C1 segment of cervical spinal cord (tissue), 14 donors: ENCODE measurements at places on chromosomes 13 and 19.

GRCh38 chr13:74190999-74191398 is 56.8 kb upstream of the KLF12 start:
- no peak for DNase-seq

GRCh38 chr19:49042177-49042576 is 1.5 kb upstream of the CGB5 start:
- DNase-seq = no peak

GRCh38 chr13:46996316-46997030 is 99.6 kb upstream of the HTR2A start:
- no peak for DNase-seq

GRCh38 chr19:45475537-45476291 is 7.9 kb downstream of the FOSB start:
- no peak for DNase-seq

DNA sequence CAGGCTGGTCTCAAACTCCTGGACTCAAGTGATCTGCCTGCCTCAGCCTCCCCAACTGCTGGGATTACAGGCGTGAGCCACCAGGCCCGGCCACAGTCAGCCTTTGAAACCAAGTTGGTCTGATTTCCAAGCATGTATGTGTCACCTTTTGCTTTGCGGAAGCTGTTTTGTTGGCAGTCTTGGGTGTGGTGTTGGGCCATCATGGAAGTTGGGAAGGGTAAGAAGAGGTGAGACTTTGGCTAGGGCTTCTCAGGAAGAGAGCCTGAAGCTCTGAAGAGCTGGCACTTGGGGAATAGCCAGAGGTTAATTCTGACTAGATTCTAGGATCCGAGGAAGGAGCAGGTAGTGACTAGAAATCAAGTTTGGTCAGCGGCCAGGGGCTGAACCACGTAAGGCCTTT is 2.8 kb downstream of the RSPH6A start:
- no peak for DNase-seq

GRCh38 chr13:24185591-24186232 is 25.2 kb downstream of the SPATA13 start:
- no peak for DNase-seq

GRCh38 chr13:84649853-84650252 is 767.6 kb upstream of the SLITRK1 start:
- DNase-seq = no peak

DNA sequence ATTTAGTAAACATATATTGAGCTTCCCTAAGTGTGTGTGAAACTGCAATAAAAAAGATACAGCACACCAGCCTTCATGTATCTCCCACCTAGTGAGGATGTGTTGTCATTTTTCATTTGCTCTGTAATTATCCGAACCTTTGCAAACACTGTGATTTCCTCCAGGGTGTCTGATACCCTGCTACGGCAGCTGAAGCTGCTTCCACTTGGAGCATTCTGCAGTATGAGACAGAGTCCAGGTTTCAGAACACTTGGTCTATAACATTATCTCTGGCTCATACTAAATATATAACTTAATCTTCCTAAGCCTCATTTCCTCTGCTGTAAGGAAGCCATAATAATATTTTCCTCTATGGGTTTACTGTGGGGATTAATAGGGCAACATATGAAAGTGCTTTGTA is 1338.1 kb upstream of the SLC10A2 start:
- no peak for DNase-seq

GRCh38 chr19:40607311-40608239 is 6.4 kb downstream of the LTBP4 start:
- DNase-seq = no peak

- no peak for DNase-seq
These were observed 7.9 kb upstream of the F10 start for GRCh38 chr13:113114511-113115362.

- no peak for DNase-seq
These were observed 39.2 kb downstream of the MYH14 start for GRCh38 chr19:50242581-50242980.

DNA sequence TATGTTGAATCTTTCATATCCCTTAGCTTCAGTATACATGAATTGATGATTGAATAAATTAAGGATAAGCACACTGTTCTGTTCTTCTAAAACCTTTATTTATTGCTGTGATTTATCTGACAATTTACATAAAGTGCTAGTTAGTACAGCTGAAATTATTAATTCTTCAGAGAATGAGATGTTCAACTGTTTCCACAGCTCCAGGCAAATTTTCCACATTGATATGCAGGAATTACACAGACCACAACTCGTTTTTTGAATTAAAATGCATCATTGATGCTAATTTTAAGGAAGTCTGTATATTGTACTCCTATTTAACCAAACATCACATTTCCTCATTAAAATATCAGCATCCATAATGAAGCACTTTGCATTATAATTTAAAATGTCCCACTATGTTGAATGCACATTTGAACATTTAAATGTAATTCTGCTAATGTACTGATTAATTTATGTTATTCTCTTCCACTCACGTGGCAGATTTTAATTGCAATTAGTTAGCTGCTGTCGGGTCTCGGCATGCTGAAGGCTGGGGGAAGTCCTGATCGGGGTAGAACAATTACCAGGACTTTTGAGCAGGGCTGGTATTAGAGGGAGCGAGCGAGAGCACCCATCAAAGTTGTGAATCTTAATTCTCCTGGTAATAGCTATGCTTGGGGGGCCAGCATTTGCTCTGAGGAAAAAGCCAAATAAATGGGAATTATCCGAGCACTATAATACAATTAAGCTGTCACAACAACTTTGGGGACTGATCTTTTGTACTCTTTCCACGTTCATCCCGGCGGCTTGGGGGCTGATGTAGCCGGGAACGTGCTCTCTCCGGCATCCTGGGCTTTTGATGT is 136.7 kb upstream of the TMTC4 start:
- no peak for DNase-seq

GRCh38 chr19:4502282-4503131 is 15.8 kb downstream of the PLIN4 start:
- no peak for DNase-seq

DNA sequence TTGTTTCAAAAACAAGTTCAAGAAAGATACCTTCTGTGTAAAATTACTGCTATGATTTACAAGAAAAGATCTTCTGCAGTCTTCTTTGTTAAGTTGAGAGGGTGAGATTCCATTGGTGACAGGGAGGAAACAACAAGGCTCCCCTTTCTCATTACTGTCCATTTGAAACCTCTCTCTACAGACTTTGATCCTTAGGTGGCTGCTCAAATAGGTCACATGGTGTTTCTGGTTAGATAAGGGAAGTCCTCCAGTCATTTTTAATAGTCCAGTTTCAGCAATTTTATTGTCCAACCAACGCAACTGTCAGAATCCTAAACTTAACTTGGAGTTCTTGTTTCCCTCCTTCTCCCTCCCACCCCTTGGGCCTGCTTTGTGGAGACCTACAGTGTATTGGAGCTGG is 390.4 kb downstream of the EFNB2 start:
- no peak for DNase-seq

DNA sequence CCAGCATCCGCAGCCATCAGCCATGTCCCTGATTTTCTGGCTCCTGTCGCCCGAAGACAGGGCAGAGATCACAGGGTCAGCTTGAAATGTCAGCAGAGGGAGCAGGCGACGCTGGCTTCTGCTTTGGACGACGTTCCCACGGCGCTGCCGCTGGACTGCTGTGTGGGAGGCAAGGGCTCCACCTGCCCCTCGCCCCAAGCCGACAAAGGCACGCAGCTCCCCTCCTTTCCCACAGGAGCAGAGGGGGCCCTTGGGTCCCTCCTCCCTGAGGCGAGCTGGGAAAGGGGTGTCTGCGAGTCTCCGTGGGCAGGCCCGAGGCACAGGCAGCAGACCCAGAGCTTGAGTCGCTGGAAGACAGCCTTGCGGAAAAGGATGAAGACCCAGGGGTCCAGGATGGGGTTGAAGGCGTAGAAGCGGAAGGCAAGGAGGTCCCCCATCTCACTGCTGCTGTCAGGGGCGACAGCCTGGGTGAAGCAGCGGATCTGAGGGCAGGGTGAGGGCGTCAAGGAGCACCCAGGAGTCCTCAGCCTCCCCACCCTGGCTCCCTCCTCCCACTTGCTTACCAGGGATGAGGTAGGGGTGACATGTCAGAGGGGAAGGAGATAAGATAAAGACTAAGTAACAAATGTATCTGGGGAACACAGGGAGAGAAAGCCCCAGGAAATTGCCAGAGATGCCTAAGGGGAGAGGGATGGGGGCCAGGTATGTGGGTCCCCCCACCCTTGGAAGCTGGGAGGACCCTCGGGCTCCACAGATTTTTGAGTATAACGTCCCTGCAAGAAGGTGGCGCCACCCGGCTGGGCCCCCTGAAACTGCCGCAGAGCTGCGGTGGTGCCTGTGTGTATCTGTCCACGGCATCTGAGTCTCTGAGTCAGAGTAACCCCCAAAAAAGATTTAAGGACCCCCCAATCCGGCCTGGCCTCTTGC is 3.4 kb downstream of the PTGIR start:
- DNase-seq = no peak

DNA sequence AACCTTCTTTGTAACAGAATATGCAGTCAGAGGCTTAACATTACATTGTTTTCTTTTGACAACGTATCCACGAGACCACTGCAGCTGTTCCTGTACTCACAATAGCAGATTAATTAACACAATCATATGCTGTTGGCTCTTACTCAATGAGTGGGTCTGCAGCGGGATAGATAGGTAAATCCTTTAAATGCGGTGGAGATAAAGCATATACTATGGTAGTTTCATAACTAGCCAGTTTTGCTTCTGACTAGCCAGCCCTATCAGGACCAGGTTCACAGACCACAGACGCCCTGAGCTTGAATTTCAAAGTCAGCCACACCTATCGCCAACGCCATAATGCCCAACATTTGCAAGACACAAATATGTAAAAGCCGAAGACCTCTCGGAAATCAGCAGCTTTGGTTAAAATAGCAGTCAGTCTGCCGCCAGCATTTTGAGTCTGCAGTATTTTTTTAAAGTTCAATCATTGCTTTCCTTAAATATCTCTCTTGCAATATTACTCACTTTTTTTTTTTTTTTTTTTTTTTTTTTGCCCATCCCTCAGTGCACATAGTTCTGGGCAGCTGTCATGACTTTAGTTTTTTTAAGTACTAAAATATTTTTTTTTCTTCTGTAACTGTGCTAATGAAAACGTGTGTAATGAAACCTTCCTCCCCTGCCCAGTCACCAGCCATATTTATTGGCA is 120.5 kb downstream of the ZNF536 start:
- DNase-seq = no peak

- no peak for DNase-seq
These were observed 4.8 kb downstream of the GNA15 start for GRCh38 chr19:3140667-3141038.

GRCh38 chr13:42413484-42413815 is 141.5 kb downstream of the AKAP11 start:
- DNase-seq = no peak

DNA sequence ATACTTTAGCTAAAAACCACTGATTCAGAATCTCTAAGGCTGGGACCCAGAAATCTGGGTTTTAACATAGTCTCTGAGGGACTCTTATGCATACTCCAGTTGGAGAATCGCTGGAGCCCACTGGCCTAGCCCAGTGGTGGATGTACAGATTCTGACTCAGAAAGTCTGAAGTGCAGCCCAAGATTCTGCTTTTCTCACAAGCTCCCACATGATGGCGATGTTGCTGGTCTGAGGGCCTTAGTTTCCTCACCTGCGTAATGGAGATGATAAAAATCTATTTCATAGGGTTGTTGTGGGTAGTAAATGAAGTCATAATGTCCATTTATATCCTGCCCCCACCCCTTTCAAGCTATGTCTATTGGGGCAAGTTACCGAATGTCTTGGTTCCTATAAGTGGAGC is 7.7 kb upstream of the CDADC1 start:
- DNase-seq = no peak

DNA sequence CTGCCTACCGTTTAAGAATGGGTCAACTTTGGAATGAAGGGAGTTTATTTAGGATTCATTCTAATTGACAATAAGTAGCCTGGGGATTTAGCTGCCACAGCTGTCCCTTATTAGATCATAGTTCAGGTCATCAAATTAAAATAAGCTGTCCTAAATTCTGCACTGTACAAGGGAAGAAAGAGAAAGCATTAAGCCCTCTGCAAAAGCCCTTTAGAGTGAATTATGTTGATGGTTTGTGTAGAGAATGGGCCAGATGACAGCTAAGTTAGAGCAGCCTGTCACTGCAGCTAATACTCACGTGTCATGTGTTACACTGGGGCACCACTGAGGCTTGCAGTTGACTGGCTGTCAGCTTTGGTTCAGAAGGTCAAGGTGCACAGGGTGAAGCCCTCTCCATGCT is 737.1 kb upstream of the SLC10A2 start:
- DNase-seq = no peak

GRCh38 chr19:17549085-17549740 is 6.2 kb upstream of the COLGALT1 start:
- no peak for DNase-seq

GRCh38 chr13:106675311-106675710 is 107.4 kb upstream of the ARGLU1 start:
- DNase-seq = no peak

DNA sequence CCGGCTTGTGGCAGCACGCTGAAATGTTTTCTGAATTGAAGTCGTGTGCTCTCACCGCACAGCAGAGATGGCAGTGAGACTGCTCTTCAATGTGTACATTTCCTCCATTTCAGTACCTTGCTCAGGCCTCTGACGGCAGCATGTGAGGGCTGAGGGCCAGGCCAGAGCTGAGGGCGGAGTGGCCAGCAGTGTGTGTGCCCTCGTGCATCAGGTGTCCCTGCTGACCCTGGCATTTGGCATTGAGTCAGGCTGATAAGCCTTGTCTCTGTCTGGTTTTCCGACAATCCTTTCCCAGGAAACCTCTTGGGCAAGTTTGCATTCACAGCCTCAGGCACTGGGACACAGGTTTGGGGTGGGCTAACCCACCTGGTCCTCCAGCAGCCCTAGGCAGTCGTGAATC is 62.3 kb downstream of the EFNB2 start:
- no peak for DNase-seq

- DNase-seq = no peak
These were observed 554.6 kb downstream of the RFC3 start for GRCh38 chr13:34372581-34372980.

GRCh38 chr13:37526710-37527473 is 71.7 kb downstream of the POSTN start:
- no peak for DNase-seq

DNA sequence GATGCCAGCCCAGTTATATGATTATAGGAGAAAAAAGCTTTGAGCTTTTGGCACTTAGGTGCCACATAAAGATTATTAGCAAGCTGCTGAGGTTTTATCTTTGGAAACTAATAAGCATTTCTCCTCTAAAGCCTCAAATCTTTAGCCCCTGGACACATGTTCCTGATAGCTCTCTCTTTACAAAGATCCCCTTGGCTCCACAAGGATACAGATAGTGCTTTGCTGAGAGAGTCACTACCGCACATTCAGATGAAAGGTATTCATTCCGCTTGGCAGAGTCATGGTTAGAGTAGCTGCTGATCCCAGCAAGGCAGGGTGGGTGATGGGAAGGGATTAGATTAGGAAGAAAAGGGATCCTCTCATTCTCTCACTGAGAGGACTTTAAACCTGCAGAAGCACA is 28.2 kb upstream of the PSG7 start:
- no peak for DNase-seq

DNA sequence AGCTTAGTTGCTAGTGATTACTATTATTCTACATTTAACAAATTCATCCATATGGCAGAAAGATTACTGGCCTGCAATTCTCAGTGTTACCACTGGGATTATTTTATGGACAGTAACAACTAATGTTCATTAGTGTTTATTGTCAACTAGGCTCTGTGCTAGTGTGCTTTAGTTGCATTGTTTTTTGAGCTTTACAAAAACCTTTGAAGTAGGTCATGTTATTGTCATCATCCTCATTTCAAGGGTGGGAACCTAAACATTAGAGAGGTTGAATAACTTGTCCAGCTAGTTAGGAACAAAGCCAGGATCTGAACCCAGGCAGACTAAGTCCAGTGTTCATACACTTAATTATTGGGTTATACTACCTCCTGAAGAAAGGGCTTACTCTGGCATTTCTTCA is 27.8 kb upstream of the TDRD3 start:
- DNase-seq = no peak

GRCh38 chr19:42095814-42096230 is 19.9 kb downstream of the ZNF574 start:
- no peak for DNase-seq
